LHCN-M2 (cell line): ENCODE measurements at places on chromosomes 2 and 18.

- no peak for DNase-seq
Measured at GRCh38 chr2:21891191-21891590, 767.4 kb downstream of the TDRD15 start.

- DNase-seq, result peak; percentile 75
Measured at GRCh38 chr2:215136669-215137328, 1.6 kb downstream of the ABCA12 start.

GRCh38 chr18:25102662-25103061 lies 249.3 kb downstream of the ZNF521 start:
- DNase-seq, result no peak

GRCh38 chr2:14634182-14634488 lies 1.6 kb downstream of the LRATD1 start:
- no peak for DNase-seq

GRCh38 chr2:84052043-84052442 lies 407.0 kb downstream of the SUCLG1 start:
- no peak for DNase-seq

- DNase-seq, result no peak
Measured at GRCh38 chr18:79733986-79734770, 54.6 kb downstream of the CTDP1 start.

- DNase-seq, result peak; percentile 1
Measured at GRCh38 chr2:225534697-225535096, 135.2 kb downstream of the NYAP2 start.

DNA sequence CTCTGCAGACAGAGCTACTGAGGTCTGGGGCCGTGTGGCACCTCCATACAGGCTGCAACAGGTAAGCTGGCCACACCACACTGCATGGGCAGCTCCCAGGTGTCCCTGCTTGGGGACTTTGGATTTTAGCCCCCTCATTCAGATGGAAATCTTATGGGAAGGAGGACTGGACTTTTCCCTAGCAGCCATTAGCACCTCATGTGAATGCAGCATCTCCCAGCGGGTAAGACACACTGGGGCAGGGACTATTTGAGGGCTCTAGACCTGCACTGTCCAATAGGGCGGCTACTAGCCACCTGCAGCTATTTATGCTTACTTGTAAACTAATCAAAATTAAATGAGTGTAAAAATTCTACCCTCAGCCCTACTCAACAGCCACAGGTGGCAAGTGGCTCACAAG lies 34.2 kb upstream of the GLI2 start:
- no peak for DNase-seq

DNA sequence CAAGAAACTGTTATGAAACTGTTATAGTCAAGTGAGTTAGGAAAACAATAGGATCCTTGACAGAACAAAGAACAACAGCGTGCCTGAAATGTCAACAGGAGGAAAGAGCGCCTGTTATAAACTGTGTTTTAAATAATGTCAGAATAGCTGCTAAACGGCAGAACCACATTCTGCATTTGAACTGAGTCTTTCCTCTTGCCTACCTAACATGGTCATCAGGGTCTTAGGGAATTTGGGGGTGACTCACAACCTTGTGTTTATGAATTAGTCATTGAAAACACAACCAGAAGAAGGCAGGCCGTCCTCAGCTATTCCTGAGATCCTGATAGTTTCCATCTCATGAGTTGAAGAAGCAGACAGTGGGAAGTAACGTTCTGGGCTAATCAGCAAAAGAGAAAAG lies 222.0 kb upstream of the FN1 start:
- peak; percentile 98 for DNase-seq

- no peak for DNase-seq
Measured at GRCh38 chr2:167607211-167607610, 640.2 kb downstream of the STK39 start.

DNA sequence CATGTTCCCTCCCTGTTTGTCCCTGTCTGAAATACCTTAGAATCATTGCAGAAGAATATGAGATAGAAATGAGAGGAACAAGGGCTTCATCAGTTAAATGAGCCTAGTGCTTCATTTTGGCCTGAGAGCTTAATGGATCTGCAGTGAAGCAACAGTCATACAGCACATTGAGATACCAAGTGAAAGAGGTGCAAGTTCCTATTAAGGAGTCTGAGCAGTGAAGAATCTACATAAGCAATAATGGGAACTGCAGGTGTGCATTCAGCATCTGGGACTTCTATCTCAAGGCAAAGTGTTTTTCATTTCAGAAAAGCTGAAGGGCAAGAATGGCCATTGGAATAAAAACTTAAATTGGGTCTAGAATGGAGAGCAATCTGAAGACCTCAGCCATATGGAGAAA lies 323.2 kb upstream of the SLC39A10 start:
- no peak for DNase-seq
